ENCODE measurements at places on chromosomes 5 and 9.

DNA sequence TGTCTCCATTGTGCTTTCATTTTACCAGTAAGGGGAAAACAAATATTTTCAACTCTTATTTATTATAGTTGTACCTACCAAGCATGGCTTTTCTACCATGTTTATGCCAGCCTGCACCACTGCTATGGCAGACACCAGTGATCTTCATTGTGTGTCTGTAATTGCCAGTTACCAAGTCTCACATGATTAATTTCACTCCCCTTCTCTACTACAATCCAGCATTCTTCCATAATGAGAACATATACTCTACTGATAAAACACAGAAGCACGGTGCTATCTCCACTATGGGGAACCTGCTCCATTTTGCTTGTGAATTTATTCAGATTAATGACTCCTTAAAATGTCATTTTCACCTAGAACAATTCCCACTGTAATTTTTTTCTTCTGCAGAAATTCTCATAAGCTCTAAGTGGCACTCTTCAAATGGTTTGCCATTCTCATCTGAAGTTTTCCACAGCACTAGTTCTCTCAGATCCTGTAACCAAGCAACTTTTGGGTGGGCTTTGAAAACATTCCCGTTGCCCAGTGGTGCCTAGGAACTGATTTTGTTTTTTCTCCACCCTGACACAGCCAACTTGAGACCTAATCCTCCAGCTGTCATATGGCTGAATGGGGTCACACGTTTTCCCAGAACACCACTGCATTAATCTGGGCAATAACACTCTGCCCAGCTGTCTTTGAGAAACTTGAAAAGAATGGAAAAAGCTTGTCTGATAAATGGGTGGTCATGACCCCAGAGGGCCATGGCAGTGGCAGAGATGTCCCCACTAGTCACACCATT is 222.7 kb upstream of the RASEF start:
- no peak for DNase-seq

- DNase-seq: no peak
Measured at GRCh38 chr5:178423431-178423830, 166.8 kb downstream of the COL23A1 start.

- no peak for DNase-seq
Measured at GRCh38 chr5:79512471-79513307, 1.2 kb downstream of the HOMER1 start.

DNA sequence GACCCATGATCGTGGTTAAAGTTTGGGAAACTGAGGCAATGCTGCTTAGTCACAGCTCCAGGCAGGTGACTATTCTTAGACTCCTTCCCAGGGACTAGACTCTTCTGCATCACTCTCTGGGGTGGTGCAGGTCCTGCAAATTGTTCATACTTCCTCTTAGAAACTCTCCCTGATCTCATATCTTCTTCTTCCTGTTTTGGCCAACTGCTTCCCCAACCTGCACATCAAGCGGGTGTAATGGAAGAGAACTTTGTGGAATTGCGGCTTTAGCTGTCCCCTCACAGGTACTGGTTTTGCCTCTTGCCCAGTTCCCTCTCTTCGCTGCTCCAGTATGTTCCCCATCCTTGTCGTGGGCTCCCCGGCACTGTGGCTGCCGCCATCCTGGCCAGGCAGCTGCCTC is 111.5 kb upstream of the CTSL start:
- no peak for DNase-seq

- no peak for DNase-seq
Measured at GRCh38 chr5:108625654-108626053, 122.0 kb upstream of the FER start.

DNA sequence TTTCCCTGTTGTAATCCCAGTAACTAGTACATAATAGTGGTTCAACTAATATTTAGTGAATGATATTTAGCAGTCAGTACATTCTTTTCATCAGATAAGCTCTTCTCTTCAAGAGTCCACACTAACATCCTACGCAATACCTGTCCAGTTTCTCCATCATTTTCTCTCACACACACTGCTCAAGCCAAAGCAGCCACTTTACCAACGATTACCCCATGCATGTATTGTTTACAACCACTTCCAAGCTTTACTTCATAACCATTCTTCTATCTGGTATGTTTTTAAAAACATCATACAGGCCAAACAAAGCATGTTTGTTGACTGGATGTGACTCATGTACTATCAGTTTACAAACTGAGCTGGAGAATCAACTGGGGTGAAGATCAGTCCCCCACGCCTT is 7.3 kb downstream of the UBTD2 start:
- peak; percentile 8 for DNase-seq
